ENCODE measurements at places on chromosomes 1 and 21. TPM values are rescaled to one million over a fixed set of nuclear protein-coding genes. Genes with fewer than 3 reads are reported as not detected.

The BATF3 gene
- polyA plus RNA-seq, result 5.4 TPM

The KPRP gene
- not detected for polyA plus RNA-seq

The C2CD2 gene
- polyA plus RNA-seq, result 175 TPM

The AADACL3 gene
- not detected for polyA plus RNA-seq

The LAX1 gene
- 0.66 TPM for polyA plus RNA-seq

The HAX1 gene
- 182 TPM for polyA plus RNA-seq

The TAL1 gene
- 2.9 TPM for polyA plus RNA-seq
